ENCODE measurements at places on chromosomes 2 and 18. TPM values are rescaled to one million over a fixed set of nuclear protein-coding genes. Genes with fewer than 3 reads are reported as not detected.

DNA sequence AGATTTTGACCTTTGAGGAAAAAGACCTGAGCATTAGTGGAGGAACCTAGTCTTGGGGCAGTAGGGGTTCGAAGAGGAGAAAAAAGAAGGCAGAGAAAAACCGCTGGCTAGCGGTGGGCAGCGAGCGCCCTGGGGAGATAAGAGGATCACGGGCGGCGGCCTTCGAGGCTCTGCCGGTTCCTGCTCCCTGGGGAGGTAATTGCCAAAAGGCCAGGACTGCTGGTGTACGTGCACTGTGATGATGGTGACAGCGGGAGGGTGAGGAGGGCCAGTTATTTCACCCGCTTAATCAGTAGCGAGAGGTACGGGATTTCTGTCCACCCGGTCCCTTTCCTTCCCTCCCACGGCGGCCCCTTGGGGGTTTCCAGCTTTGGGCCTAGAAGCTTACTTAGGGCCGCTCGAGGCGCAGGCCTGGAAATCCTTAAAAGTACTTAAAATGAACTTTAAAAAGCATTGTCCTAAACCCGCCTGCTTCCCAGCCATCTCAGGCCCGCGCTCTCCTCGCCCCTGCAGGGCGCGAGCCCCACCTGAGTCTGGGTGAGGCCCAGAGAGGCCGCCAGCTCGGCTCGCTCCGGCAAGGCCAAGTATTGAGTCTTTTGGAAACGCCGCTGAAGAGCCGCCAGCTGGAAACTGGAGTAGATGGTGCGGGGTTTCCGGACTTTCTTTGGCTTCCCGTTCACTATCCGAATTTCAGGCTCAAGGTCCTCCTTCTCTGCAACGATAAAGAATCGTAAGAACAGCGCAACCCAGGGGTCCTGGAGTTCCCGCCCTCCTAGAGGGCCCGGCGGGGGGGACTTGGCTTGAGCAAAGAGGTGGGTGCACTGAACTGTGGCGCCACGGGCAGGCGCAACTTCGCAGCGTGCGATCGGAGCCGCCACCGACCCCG lies 1.5 kb downstream of the DLX2 start:
- no peaks in the 10 kb centered on the region for H3K36me3 ChIP-seq
- DNase-seq, result no peak
- H3K4me1 ChIP-seq, result peaks cover 47% of the 10 kb centered on the region
- H3K4me3 ChIP-seq, result 0 out of 2 replicates have a peak overlapping the region, but pooled peaks have one; percentile 44

PNPT1 gene
- 36.0 TPM for polyA plus RNA-seq

DNA sequence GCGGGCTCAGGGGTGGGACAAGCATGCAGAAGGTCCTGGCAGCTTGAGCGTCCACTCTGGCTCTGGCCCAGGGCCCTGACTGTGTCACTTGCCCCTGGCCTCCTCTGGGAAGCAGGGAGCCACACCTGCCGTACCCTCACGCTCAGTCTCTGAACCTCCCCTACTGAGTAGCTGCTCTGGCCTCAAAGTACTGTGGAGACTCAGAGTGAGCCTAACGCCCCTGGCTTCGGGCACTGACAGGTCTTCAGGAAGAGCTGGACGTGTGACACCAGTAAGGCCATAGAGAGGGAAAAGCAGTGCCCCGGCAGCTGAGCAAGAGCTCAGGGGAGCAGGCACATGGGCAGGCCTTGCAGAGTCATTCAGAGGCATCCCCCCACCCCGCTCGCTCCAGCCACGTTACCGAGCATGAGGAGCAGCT lies 73.3 kb downstream of the SFXN5 start:
- no peak overlapping the region for H3K27ac ChIP-seq
- H3K4me3 ChIP-seq, result no peak overlapping the region
- H3K4me1 ChIP-seq, result peaks cover under 1% of the 10 kb centered on the region
- no peaks in the 10 kb centered on the region for H3K36me3 ChIP-seq
- H3K27me3 ChIP-seq, result no peaks in the 10 kb centered on the region
- DNase-seq, result peak; percentile 26

DNA sequence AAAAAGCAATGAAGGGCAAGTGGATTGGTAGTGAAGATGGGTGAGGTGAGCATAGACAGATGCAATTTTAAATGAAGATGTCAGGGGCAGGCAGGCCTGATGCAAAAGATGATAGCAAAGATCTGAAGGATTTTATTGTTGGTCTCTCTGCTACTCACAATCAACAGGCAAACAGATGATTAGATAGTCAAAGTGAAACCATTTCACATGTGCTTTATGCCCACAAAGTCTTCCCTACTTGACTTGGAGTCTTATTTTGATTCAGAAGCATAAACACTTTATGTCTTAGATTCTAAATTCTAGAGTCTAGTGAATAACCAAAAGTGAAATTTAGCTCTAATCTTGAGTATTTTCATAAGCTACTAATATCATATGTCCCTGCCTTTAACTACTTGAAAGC lies 153.8 kb upstream of the HNRNPA3 start:
- H3K27ac ChIP-seq, result no peak overlapping the region
- H3K4me1 ChIP-seq, result no peaks in the 10 kb centered on the region
- H3K36me3 ChIP-seq, result no peaks in the 10 kb centered on the region
- no peak for DNase-seq
- H3K27me3 ChIP-seq, result no peaks in the 10 kb centered on the region

GRCh38 chr2:33494155-33494779 lies 17.8 kb downstream of the RASGRP3 start:
- no peaks in the 10 kb centered on the region for H3K27me3 ChIP-seq
- H3K4me1 ChIP-seq, result no peaks in the 10 kb centered on the region
- H3K36me3 ChIP-seq, result no peaks in the 10 kb centered on the region
- H3K27ac ChIP-seq, result no peak overlapping the region
- no peak for DNase-seq
- no peak overlapping the region for H3K4me3 ChIP-seq

PFN4 gene
- not detected for polyA plus RNA-seq

ROCK2 gene
- polyA plus RNA-seq, result 2.7 TPM

ANKZF1 gene
- 43.7 TPM for polyA plus RNA-seq

DNA sequence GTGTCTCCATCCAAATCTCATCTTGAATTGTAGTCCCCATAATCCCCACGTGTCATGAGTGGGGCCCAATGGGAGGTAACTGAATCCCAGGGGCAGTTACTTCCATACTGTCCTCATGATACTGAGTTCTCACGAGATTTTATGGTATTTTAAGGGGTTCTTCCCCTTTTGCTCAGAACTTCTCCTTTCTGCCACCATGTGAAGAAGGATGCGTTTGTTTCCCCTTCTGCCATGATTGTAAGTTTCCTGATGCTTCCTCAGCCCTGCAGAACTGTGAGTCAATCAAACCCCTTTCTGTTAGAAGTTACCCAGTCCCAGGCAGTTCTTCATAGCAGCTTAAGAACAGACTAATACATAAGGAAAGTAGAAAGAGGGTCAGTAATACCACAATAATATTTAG lies 480.4 kb downstream of the KCNJ3 start:
- H3K27ac ChIP-seq, result no peak overlapping the region
- no peaks in the 10 kb centered on the region for H3K27me3 ChIP-seq
- no peak for DNase-seq

DNA sequence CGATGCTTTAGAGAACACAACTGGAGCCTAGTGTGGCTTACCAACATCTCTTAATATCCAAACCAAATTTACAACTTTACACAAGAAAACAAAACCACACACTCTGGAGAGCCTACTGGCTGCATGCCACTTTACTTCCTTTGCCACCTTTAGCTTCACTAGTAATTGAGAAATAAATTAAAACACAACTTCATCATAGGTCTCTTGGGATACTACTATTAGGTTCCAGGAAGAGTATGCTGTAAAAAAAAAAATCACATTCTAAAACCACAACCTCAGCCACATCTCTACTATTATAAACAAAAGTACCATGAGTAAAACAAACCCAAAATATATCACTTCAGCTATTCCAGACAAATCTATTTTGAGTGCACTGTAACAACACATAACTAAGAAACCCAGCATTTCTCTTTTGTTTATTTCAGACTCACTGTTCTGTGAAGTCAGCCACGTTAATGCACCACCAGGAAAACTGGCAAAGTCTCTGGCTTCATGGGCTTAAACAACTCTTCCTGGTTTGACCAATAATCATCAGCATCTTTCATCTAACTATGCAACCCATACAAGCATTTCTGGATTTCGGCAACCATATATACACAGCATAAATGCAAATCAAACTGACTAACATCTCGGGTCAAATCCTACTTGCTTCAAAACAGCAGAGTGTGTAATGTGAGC lies 59.1 kb downstream of the REV1 start:
- H3K36me3 ChIP-seq, result peaks cover 28% of the 10 kb centered on the region
- no peak overlapping the region for H3K4me3 ChIP-seq
- no peaks in the 10 kb centered on the region for H3K27me3 ChIP-seq
- H3K27ac ChIP-seq, result no peak overlapping the region
- DNase-seq, result no peak

RBM44 gene
- polyA plus RNA-seq, result 0.12 TPM
